NCI-H510A (cell line): ENCODE measurements at places on chromosomes 2 and 18.

DNA sequence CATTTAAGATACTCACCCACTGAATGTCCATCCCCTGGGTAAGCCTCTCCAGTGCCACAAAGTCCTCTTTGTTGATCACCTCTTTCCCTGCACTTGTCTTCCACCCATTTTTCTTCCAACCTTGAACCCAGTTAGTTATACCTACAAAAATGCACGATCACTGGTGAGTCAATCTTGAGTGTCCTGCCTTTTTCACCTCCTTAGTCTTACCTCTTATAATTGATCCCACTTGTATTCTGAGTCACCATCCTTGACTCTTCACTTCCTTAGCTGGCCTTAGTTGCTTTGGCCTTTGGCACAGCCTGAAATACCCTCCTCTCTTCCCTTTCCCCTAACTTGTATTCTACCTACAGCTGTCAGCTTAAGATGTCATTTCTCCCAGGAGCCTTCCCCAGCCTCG, 10.2 kb downstream of the RNASEH1 start:
- DNase-seq = no peak

- no peak for DNase-seq
These were observed 376.1 kb downstream of the IRS1 start for GRCh38 chr2:226423498-226423960.

DNA sequence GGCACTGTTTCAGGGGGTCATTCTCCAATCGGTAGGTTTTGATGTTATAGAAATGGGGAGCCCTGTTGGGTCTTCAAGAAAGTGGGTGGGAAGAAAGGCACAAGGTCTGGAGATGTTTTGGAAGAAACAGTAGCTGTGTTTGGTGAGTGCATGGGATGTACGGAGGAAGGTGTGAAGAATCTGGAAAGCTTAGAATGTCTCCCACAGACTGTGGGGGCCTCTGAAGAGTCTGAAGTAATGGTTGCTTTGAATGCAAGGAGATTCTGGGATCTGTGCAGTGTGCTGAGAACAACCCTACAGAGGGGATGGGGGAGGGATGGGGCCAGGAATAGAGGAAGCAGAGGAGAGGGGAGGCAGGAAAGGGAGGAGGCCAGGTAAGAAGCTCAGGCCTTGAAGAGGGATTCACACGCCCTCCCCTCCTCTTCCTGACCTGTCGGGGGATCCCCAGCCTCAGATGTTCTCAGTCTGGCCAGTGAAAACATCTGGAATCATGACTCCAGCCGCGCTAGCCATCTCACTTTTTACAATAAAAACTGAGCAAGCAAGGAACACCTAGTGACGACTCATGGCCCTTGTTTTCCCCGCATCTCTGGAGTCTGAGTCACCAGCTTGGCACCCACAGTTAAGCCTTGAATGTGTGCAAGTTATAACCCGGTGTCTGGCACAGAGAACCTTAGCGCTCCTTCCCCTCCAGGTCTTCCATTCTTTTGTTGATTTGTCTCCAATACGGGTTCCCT, 74.2 kb downstream of the SH3BP4 start:
- no peak for DNase-seq

- no peak for DNase-seq
These were observed 30.5 kb upstream of the SNORC start for GRCh38 chr2:232839411-232840079.

GRCh38 chr2:99960291-99960690, 182.1 kb downstream of the AFF3 start:
- no peak for DNase-seq

DNA sequence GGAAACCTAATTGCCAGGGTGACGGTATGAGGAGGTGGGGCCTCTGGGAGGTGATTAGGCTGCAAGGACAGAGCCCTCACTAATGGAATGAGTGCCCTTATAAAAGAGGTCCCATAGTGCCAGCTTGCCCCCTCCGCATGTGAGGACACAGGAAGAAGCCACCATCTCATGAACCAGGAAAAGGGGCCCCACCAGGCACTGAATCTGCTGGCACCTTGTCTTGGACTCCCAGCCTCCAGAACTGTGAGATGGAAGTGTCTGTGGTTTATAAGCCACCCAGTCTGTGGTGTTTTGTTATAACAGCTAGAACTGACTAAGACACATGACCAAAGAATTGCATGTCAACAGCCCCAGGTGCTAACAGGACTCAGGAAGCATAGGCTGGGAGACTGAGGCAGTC, 214.3 kb downstream of the MGAT5 start:
- no peak for DNase-seq

GRCh38 chr2:205850611-205851010, 168.3 kb downstream of the NRP2 start:
- DNase-seq = no peak

DNA sequence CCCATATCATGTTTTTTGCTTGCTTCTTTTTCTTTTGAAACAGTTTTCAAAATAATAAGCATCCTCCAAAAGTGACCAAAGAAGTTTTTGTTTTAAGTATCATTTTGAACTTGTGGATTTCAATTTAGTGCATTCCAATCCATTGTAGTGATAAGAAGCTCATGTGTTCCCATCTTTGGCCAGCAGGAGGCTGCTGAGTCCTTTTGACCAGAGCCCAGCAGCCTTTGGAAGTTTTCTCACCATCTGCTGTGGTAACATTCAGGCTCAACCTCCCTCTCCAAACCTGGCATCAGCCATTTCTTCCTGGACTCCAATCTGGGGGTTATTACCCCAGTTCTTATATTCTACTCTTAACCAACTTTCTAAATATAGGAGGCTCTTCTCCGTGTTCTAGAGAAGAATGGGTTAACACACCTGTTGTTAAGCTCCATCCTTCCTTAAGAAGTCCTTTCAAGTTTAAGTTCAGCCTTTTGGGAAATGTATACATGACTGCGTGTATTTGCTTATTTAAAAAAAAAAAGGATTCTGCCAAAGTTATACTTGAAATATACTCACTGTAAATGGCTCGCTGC, 39.0 kb upstream of the MAL start:
- DNase-seq = peak; percentile 10

GRCh38 chr2:9554921-9555296, 721 bp downstream of the ADAM17 start:
- DNase-seq = peak; percentile 13
